Activated effector memory CD4-positive, alpha-beta T cell treated with Interleukin-2 at 50 U/mL for 16 hours (primary cell): ENCODE measurements at places on chromosomes 2 and 18.

- DNase-seq: no peak
Observed at GRCh38 chr2:235769046-235769445, 275.2 kb downstream of the AGAP1 start.

DNA sequence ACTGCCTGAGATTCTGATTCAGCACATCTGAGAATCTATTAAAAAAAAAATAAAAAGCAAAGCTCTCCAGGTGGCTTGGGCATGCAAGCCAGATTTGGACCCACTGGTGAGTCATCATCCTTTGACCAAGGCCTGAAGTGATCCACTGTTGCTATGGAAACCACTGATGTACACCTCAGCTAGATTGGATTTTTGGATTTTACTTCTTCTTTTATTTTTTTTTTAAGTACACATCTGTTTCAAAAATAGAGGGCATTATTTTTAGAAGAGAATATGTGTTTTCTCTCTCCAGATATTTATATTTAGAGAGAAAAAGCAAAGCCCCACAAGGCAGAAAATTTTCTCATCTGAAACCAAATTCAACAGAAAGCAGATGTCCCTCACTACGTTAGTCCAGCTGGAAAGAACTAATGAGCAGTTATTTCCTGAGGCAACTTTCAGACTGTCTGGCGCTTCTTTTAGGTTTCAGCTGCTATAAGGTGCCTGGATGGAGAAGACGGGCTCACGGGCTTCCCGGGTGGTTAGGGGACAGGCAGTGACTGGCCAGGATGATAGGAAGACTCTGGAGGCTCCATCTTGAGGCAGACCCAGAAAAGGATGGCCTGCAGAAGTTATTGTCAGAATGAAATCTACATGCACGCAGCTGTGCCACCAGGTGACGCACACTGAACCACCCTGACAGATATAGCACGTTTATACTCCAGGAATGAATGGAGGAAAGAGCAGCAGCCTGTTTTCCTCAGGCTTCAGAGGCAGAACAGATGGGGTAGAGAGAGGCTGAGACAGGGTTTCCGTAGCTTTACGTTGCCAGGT, 50.5 kb downstream of the MRPL35 start:
- no peak for DNase-seq

GRCh38 chr2:58122540-58122939, 75.9 kb downstream of the VRK2 start:
- DNase-seq: no peak

- DNase-seq: no peak
Observed at GRCh38 chr2:171712051-171712450, 24.8 kb downstream of the DYNC1I2 start.

DNA sequence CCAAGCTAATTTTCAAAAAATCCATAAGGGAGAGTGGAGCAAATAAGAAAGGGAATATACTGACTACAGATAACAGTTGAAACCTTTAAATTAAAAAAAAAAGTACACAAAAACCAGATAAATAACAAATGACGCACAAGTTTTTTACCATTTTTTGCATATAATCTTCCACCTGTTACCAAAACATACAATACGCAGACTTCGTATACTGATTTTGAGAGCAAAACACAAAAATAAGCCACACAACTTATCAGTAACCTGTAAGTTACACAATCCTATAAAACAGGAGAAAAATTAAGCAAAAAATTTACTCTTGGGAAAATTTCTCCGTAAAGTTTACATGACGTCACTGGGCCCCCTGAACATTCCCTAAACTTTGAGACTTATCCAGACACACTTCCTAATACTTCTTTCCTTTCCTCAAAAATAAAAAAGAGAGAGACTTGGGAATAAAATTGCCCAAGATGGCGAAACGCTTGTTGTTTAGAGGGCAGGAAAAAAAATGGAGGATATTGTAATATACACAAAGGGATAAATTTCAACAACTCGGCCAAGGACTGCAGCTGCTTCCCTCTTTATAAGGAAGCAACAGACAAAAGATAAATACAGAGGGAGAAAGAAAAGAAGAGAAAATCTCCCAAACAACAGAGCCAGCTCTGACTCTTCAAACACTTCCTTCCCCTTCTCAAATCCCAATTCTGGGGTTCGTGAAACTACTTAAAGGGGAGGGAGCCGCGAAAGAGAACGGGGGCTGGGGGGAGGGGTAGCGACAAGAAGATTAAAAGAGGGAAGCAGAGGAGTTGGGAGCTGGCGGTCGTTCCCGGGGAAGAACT, 1.6 kb downstream of the BAZ2B start:
- no peak for DNase-seq
